ENCODE measurements at places on chromosomes 6 and 20.

DNA sequence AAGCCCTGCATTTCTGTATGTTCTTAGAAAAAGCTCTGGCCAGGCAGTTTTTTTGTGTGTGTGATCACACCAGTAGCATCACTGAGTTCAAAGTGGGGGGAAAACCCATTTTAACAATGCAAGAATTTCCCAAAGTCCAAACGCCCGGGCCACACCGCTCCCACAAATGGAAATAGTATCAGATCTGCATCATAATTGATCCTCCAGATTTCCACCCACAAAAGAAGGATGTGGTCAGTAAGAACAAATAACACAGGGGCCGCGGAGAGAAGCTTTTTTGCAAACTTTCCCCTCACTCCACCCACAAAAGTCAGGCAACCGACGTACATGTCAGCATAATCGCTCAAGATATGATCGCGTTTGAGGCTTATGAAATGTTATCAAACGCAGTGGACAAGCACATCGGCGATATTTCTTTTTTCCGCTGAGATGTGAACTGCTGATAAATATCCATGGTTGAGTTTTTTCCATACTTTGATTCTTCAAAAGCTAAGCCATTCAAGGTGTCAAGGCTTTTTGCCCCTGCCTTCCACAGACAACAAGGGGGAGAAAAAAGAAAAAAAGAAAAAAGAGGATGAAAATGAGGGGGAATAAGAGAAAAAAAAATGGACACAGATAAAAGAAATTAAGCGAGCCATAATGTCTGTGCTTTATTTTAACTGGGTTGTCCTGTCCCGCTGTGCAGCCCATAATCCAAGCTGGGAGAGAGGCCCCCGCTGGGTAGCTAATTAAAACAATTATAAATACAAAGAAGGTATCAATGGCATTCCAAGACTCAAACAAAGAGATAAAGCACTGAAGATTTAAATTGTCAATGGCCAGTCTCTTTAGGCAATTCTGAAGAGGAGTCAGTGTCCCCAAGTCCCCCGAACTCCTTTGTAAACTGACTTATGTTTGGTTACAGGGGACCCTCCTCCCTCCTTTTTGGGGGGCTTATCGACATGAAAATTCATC, 143.5 kb downstream of the ZFP64 start:
- DNase-seq: no peak

DNA sequence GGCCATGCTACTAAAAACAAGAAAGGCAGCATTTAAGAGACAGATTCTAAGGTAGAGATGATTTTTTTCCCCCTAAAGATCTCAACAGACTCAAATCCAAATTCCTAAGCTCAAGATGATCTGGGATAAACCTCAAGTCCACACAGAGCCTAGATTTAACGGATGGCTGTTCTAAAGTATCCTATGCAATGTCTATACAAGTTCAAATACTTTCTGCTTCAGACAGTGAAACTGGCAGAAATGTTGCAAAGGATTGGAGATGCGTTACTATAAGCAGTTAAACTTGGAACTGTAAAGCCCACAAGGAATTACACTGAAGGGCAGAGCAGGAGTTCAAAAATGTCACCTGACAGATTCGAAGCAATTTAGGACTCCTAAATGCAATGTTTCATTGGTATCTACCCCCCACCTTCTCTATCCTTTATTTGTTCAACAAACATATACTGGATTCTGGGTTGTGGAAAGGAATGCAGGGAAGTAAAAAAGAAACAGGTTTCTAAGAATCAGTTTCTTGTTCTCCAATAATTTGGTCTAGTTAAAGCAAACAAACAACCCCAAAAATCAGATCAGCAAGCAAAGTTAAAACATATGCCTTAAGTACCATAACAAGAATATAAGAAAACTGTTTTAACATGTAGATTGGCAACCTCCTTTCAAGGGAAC, 1.6 kb downstream of the DNAAF9 start:
- no peak for DNase-seq

DNA sequence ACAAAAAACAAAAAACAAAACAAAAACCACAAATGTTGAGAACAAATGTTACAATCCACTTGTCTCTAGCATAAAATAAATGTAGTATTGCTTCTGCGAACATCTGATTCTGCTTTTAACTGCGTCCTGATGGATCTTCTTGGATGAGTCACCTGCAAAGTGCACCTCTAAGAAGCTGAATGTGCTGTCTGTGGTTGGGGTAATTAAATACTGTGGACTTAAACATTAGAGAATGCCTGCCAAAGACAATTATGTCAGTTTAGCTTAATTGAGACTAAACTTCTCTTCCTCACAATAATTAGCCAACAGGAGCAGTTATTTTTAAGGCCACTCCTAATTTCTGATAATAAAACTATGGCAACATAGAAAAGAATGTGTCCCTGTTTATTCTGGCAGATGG, 253.4 kb downstream of the PHACTR1 start:
- no peak for DNase-seq

- DNase-seq: no peak
Observed at GRCh38 chr6:13438126-13438525, 49.3 kb downstream of the GFOD1 start.

GRCh38 chr6:149567945-149568585, 1.9 kb downstream of the GINM1 start:
- DNase-seq: no peak

DNA sequence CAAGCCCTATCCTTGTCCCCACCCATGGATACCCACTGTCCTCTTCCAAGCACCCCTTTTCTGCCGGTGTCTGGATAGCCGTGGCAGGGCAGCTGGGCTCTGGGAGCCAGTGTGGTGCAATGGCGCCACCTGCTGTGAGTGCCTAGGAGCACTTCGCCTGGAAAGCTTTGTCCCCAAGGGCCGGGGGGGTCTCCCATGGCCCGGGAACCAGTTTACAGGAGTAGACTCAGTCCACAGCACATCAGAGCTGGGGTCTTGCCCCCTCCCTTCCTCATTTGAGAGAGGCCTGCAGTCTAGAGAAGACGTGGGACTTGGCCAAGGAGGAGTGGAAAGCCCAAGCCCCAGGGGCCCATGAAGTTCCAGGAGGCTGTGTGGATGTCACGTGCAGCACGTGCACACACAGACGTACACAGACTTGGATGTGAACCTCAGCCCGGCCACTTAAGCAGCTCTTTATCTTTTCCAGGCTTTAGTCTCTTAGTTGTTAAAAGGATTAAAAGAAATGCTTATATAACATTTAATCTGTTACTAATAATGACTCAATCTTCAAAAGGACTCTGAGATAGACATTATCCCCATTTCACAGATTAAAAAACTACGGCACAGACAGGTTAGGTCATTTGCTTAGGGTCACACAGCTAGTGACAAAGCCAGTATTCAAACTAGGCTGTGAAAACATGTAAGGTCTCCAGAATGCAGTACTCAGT, 40.9 kb upstream of the CDH22 start:
- DNase-seq: no peak
